SK-MEL-5 (cell line): ENCODE measurements at places on chromosomes 3 and 15. TPM values are rescaled to one million over a fixed set of nuclear protein-coding genes. Genes with fewer than 3 reads are reported as not detected.

FNDC3B gene
- total RNA-seq: 34.4 TPM in 2 replicates

SLC51A gene
- total RNA-seq: not detected in 2 replicates

ELP6 gene
- total RNA-seq: 39.4 and 44.6 TPM in 2 replicates

CHDH gene
- 0.03 TPM in 1 of 2 replicates, not detected in the other for total RNA-seq

MYRIP gene
- 0.08 and 0.21 TPM in 2 replicates for total RNA-seq

SNX33 gene
- total RNA-seq: 10.5 TPM in 2 replicates

TGM5 gene
- total RNA-seq: 0.13 and 0.21 TPM in 2 replicates

NAA80 gene
- total RNA-seq: 4.2 and 4.6 TPM in 2 replicates

SLCO2A1 gene
- not detected in 2 replicates for total RNA-seq

GOLGA8T gene
- total RNA-seq: not detected in 2 replicates
